Inflammatory macrophage treated with lipopolysaccharide for 1 hour (primary cell): ENCODE measurements at places on chromosomes 6 and 20.
A peak's percentile ranks its signal among the peaks of the same experiment; 100 is the strongest.

GRCh38 chr6:55822815-55823214 lies 52.6 kb downstream of the BMP5 start:
- no peak for DNase-seq

GRCh38 chr20:20493701-20494100 lies 125.8 kb downstream of the INSM1 start:
- no peak for DNase-seq

GRCh38 chr20:58001381-58001780 lies 227.1 kb downstream of the ANKRD60 start:
- no peak for DNase-seq

DNA sequence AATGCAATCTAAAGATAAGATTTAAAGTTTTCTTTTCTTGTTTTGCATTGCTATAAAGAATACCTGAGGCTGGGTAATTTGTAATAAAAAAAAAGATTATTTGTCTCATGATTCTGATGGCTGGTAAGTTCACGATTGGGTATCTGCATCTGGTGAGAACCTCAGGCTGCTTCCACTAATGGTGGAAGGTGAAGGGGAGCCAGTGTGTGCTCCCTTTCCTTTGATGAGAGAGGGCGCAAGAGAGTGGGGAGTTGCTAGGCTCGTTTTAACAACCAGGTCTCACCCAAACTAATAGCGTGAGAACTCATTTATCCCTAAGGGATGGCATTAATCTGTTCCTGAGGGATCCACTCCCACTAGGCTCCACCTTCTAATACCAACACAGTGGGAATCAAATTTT lies 353.2 kb downstream of the BTBD3 start:
- no peak for DNase-seq

DNA sequence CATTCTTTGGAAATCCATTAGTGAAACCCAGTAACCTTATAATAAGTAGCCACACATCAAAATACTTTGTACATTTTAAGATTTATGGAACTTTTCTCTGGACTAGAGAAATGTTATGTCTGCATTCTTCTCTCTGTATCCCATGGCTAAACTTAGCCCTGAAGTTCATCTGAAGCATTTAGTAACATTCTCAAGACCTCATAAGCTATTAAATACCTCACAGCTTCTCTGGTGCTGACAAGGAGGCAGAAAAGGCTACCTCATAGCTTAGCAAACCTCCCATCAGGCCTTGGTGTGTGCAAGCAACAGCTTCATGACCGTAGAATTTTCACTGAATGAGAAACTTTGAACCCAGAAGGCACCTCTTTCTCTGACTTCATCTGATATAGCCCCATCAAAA lies 38.9 kb upstream of the HDGFL1 start:
- no peak for DNase-seq

DNA sequence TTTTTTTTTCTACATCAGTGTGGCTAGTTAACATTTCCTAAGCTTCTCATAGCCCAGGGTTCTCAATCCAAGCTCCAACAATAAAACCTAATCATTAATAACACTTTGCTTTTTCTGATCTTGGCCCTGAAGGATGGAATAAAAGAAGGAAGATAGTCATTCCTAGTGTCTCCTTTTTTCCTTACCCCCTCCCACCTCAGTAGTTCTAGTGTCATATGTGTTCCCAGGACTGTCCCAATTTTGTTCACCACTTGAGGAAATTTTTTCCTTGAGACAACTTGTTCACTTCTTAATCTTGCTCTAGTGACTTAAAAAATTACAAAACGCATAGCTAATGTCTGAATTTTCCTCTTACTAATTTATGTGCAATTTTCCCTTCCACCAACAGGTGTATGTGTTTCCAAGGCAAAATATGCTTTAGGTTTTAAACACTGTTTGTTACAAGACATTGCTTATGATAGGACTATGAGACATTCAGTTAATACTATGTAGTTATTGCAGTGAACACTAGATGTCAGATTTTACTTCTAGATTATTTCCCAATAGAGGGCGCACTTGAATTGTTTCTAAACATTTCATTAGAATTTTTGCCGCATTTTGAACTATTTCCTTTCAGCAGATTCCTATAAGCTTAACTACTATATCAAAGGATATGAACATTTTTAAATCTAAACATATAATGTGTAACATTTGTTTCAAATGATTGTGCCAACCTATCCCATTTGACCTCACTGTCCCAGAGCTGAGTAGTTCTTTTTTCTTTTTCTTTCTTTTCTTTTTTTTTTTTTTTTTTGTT lies 18.5 kb upstream of the C6orf141 start:
- peak; percentile 72 for DNase-seq

DNA sequence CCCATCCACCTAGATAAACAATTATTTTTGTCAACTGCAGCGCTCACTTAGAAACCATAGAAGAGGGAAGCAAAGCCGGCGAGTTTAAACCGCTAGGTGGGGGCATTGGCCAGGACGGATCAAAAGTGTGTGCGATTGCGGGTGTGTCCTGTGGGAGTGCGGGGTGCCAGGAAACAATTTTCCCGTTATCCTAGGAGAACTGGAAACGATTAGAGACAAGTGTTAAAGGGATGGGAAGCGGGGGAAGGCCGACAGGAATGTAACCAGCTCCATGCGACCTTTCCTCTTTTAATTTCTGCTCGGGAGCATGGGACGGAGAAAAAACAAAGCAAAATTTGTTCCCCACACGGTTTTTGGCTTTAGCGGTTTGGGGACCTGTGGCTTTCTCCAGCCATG lies 2.8 kb upstream of the HTR1B start:
- no peak for DNase-seq

GRCh38 chr20:44057698-44058675 lies 129.0 kb downstream of the JPH2 start:
- no peak for DNase-seq
